Brain (organoid and tissue), 16 donors: ENCODE measurements at places on chromosomes 11 and 22.

GRCh38 chr11:112797648-112798293, 163.4 kb upstream of the NCAM1 start:
- DNase-seq, result no peak

DNA sequence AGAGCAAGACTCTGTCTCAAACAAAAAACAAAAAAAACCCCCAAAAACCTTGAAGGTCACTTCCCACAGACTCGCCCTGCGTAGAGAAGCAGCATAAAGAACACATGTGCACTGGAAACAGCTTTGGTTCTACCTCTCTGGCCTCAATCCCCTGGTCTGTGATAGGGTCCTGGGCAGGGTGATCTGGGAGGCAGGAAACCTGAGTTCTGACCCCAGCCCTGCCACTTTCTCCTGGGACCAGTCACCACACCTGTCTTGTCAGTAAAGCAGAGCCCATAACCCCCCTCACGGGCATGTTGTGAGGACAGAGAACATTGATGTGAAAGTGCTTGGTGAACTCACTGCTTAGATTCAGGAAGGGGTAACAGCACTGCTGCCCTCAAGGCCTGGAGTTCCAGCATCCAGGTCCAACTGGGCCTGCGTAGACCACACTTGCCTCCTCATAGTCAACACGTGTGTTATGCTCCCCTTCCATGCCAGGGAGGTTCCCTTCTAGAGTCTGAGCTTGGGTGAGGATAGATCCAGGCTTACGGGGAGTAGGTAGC, 11.4 kb downstream of the UCP2 start:
- DNase-seq, result no peak

DNA sequence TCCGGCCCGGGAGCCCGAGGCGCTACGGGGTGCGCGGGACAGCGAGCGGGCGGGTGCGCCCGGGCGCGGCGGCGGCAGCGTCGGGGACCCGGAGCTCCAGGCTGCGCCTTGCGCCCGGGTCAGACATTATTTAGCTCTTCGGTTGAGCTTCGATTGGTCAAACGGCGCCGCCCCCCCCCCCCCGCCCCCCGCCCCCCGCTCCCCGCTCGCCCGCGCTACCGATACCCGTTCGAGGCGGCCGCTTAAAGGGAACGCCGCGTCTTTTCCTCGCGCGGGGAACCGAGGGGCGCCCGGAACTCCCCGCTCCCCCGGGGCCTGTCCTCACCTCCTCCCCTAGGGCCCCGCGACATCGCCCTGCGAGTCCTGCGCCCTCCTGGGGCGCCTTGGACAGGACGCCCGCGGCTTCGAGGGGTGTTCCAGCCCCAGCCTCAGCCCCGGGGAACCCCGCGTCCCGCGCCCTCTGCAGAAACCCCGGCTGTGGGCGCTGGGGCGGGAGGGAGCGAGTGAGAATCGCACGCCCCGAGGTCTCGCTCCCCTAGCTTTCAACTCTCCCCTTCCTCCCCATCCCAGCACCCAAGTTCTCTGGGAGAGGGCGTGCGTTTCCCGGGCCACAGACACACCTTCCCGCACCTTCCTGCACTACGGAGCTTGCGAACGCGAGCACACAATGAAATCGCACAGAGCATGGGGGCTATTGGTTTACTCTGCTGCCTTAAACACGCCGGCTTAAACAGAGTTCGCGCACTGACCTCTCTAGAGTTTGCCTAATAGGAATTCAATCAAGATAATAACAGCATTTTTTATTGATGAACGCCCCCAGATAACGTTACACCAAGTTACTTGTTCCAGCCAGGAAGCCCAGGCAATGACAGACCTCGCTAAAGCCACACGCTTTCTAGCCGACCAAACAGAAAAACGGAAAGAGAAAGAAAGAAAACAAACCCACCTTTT, at the start of gene BDNF:
Gene BDNF (minus strand): TSS at position 105 of the 951 bp plus-strand sequence. CDS start 41,891 bp downstream, outside the sequence.
- DNase-seq, result peak; percentile 68

- no peak for DNase-seq
Measured at GRCh38 chr22:32564170-32565001, 89.8 kb downstream of the FBXO7 start.

DNA sequence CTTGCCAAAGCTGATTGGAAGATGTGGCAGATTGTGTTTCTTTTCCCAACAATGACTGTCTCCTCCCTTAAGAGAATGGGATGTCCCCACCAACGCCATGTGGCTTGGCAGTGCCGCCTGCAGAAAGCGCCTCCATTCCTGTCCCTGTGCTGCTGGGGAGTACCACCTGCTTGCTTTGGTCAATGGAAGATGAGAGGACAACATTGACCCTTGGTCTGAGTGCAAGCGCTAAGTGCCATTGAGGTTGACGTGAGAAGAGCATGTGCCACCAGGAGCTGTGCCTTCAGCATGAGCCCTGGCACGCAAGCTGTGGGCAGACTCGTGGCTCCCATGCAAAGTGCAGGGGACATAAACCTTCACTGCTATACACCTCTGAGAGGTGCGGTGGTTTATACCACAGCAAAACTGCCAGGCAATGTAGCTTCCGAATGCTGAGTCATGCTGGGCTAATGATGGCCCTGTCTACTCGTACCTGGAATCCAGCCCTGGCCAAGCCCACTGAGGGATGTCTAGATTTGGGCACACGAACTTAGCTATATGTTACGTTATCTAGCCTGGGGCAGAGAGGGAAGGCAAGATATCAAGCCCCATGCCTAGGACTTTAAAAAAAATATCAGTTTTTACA, 41.9 kb downstream of the MYEOV start:
- DNase-seq, result no peak

DNA sequence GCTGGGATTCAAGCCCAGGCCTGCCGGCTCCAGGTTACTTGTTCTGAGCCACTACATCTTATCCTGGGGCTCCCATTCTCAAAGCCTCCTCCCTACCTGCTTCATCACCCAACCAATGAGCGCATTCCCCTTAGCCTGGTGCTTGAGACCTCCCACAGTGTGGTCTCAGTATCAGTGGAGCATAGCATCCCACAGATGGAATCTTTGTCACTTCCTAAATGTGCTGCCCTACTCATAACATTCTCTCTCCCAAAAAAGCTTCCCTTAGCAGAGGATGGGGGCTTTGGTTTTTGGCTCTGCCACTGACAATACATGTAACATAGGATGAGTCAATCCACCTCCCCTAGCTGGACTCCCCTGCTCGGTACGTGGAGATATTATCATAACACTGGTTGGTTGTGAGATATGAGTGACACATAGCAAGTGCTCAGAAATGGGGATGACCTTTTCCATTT, 28.8 kb downstream of the TEAD1 start:
- DNase-seq, result no peak

DNA sequence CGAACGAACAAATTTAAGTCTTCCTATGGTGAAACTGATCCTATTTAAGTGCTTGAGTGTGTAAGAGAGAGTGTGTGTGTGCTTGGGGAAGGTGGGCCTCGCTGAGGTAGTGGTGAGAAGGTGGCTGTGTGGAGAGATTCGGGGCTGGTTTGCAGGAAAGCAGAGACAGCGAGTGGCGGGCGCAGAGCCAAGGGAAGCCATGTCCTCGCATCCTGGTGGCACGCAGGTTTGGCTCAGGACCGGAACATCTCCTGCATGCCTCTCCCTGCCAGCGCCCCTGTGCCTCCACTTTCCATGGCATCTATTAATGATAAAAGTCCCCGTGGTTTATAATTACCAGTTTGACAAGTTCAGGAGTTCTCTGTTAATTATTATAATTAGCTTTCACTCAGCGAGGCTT, 383.1 kb upstream of the CADM1 start:
- DNase-seq, result no peak

GRCh38 chr11:87263264-87263838, 225.6 kb downstream of the TMEM135 start:
- DNase-seq, result no peak

- no peak for DNase-seq
Measured at GRCh38 chr11:42265072-42265471, 805.6 kb upstream of the LRRC4C start.

GRCh38 chr11:36273110-36273509, 16.1 kb downstream of the COMMD9 start:
- DNase-seq, result peak; percentile 70

- DNase-seq, result no peak
Measured at GRCh38 chr11:66823700-66824099, 19.5 kb upstream of the RCE1 start.

- DNase-seq, result no peak
Measured at GRCh38 chr11:102615077-102615893, 9.8 kb downstream of the MMP20 start.

- DNase-seq, result no peak
Measured at GRCh38 chr11:35058669-35059434, 80.1 kb upstream of the CD44 start.

DNA sequence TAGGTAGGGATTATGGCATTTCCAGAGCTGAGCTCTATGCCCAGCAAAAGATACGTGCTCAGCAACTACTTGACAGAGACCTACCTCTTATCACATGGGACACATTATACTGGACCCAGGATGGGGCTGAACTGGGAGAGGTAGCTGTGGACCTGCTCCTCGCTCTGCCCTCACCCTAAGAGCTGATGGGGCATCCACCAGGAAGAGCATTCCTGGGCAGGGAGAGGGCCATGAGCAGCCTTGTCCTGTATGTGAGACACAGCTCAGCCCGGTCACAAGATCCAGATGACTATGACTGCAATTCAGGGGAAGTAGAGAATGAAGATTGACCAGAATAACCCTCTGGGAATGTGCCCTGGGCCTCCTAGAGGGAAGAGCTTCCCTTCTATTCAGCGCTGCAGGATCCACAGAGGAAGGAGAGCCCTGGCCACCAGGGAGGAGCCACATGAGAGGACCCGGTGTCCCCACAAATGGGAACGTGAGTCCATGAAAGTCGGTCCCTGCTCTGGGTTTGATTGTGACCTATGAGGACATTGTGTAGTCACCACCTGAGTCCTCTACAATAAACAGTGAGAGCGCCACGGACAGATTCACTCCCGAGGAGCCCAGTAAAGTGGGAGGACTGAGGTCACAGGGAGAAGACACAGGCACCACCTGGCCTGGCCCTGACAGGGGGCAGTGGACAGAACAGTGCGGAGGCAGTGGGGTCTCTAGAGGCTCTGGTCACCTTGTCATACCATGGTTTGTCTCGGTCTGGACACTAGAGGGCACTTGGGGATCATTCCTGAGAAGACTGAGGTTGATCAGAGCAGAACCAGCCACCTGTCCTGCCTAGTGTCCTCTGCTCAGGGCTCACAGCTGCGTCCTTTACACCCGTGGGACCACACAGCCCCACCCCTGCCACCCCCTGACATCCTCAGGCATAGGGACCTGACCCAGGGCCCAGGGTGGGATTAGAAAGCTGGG, 99.5 kb downstream of the ZNF280B start:
- DNase-seq, result no peak

- no peak for DNase-seq
Measured at GRCh38 chr11:116984589-116984988, 113.6 kb downstream of the SIK3 start.

DNA sequence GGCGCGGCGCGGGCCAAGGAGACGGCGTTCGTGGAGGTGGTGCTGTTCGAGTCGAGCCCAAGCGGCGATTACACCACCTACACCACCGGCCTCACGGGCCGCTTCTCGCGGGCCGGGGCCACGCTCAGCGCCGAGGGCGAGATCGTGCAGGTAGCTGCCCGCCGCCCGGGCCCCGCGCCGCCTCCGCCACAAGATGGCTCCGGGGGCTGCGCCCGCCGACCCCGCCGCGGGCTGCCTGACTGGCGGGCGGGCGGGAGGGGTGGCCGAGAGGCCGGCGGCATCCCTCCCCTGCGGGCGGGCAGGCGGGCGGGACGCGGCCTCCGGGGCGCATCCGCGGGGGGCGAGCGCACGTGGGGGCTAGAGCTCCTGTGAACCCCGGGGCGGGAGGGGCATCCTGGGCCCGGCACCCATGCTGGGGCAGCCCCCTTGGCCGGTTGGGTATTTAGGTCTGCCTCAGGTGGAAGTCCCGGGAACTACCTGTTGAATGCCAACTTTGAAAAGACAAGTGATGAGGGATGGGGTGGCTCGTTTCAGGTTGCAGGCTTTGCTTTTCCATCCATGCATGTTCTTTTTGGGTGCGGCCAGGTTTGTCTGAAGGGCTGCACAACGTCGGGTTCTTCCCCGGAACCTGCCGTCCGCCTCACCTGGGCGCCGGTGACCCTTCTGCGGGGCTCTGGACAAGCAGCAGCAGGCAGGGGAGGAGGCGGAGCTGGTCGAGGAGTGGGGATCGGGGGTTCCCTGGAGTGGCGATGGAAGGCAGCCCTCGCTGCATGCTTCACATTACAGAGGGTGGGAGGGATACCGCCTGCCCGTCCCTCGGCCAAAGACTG, 760 bp downstream of the ZNRF3 start:
- peak; percentile 51 for DNase-seq

- DNase-seq, result no peak
Measured at GRCh38 chr11:114109206-114110090, 49.9 kb downstream of the ZBTB16 start.

DNA sequence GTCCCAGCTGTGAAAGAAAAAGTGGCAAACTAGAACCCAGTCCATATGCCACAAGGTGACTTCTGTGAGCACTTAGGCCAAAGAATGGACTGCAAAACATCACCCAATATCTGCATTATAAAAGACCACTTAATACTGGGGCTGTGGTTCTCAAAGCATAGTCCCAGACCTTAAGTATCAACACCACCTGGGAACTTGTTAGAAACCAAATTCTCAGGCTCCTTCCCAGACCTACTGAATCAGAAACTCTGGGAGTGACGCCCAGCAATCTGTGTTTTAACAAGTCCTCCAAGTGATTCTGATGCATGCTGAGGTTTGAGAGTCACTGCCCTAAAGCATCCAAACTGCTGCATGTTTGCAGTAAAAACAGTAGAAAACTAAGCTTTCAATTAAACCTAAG, 81.3 kb downstream of the SERGEF start:
- no peak for DNase-seq

DNA sequence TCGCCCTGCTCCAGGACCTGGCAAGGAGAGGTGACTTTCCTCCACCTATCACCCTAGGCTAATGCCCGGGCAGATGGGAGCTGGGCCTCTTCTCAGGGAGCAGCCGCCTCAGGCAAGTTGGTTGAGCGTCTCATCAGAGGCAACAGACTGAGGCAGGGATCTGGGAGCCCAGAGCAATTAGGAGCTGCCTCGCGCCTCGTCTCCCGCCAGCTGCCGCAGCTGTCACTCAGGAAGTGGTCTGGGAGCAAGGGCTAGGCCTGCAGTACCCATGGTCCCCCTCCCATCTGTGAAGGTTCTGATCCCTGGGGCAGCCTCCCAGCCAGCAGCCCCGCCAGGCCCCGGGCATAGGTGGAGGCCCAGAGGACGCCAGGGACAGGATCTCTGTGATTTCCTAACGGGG, 4.6 kb upstream of the CABP7 start:
- DNase-seq, result peak; percentile 83

- DNase-seq, result peak; percentile 94
Measured at GRCh38 chr11:6473451-6474412, at the start of gene TRIM3. Gene TRIM3 (minus strand): TSS chr11:6473941. CDS start chr11:6465695, 8,246 bp downstream.

GRCh38 chr11:7844986-7845385, 48.2 kb upstream of the OR5P2 start:
- DNase-seq, result no peak
